ENCODE measurements at places on chromosomes 13 and 19.
A peak's percentile ranks its signal among the peaks of the same experiment; 100 is the strongest.

GRCh38 chr13:50627111-50627510 lies 216.4 kb downstream of the DLEU7 start:
- no peak for DNase-seq

DNA sequence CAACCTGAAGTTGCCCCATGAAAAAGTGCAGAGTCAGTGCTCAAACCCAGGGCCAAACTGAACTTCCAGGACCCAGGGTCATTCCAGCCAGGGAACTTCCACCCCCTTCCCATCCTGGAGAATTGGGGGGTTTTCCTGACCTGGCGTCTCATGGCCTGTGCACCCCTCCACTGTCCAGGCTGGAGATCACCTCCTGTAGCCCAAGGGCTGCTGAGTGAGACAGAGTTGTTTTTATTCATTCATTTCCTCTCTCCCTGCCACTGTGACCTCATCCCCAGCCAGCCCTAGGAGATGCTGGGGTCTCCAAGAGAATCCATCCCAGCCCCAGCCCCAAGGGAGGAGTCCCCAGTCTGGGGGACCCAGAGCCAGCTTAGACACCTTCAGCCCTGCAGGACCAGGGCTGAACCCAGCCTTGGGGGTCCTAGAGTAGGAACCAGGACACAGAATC lies 4.2 kb downstream of the FCHO1 start:
- no peak for DNase-seq

- DNase-seq, result no peak
Measured at GRCh38 chr13:94860981-94861407, 148.6 kb upstream of the SOX21 start.

- DNase-seq, result no peak
Measured at GRCh38 chr19:55058781-55059610, 4.0 kb downstream of the RDH13 start.

DNA sequence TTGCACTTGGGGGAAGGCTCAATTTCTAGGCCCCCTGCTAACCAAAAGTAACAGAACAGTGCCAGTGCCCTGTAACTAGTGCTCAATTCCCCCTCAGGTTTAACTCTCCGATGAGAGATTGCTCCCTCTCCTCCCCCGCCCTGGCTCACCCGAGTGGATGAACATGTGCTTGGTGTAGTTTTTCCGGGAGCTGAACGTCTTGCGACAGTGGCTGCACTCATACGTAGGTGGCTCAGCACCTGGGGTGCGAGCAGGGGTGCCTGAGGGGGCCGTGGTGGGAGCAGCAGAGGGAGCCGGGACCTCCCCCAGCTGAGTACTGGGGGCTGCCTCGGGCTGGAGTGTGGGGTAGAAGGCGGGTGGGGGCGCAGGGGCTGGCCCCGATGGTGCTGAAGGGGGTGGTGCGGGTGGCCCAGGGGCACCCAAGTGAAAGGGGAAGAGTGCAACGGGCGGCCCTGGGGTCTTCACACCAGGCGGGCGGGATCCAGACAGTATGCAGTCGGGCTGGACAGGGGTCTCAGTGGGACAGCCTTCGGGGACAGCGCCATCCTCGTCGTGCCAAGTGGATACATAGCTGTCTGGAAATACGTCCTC lies 3.3 kb downstream of the ZBTB45 start:
- no peak for DNase-seq

GRCh38 chr19:48867746-48868113 lies 687 bp downstream of the PLEKHA4 start:
- DNase-seq, result no peak

- peak; percentile 21 for DNase-seq
Measured at GRCh38 chr13:97567510-97568243, 133.7 kb downstream of the RAP2A start.

DNA sequence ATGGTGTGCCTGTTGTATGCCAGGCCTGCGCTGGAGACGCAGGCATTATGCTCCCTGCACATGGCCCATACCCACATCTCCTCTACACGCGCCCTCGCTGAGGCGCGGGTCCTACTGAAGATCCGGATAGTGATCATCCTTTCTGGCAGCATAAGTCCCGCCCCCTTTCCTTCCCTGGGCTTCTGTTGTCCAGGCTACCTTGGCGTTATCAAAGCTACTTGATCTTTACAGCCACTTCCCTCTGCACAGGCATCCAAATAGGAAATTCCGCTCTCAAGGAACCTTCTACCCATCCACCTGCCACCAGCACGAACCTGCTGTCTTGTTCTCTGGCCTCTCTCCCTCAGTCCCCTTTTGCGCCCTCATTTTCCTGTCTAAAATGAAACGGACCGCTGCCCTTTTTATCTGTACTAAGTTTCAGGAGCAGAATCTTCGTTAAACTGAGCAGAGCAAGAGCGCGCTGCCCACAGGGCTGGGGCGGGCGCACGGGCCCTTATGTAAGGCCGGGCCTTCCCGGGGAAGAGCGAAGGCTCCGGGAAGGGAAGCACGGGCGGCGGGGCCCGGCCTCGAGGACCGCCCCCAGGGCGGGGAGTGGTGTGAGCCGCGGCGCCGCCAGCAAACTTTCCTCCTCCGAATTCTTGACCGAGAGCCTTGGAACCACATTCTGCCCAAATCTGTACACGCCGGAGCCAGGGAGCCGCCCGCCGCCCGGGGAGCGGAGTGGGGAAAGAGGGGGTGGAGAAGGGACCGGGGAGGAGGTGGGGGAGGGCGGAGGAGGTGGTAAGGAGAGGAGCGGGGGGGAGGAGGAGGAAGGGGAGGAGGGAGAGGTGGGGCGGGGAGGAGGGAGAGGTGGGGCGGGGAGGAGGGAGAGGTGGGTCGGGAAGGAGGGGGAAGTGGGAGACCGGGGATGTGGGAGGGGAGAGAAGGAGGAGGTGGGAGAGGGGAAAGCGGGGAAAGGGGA lies 920 bp upstream of the UBE2L5 start:
- DNase-seq, result peak; percentile 94

GRCh38 chr13:26600343-26600742 lies 42.9 kb downstream of the WASF3 start:
- DNase-seq, result no peak

DNA sequence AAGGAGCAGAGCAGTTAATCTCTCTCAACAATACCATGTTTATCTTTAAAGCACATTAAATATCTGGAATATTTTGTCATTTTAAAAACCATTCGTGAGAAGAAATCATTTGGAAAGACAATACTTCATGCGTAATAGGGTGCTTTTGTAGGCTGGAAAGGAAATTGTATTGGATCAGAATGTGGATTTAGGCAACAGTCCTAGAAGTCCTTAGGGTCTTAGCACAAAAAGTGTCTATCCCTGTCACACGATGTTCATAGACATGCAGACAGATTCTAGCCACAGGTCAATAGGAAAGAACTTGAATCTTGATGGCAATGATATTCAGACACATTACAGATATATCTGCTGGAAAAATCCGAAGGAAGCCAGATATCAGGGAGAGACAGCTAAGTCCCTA lies 156.0 kb downstream of the KCTD12 start:
- DNase-seq, result no peak

All from psoas muscle (tissue), 8 donors.